ENCODE measurements at places on chromosomes 1 and 21.

- no peak for DNase-seq
Observed at GRCh38 chr21:32349333-32349944, 43.4 kb downstream of the URB1 start.

DNA sequence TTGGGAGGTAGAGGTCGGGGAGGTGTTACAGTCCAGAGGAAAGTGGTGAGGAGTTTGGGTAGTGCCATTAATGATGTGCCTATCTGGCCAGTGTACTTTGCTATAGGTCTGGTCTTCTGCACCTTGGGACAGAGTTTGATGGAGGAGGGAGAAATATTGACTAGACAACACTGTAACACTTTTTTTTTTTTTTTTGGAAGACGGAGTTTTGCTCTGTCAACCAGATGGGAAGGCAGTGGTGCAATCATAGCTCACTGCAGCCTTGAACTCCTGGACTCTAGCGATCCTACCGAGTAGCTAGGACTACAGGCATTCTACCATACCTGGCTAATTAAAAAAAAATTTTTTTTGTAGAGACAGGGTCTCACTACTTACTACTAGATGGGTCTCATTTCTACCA lies 1.9 kb downstream of the SCP2 start:
- DNase-seq: no peak

DNA sequence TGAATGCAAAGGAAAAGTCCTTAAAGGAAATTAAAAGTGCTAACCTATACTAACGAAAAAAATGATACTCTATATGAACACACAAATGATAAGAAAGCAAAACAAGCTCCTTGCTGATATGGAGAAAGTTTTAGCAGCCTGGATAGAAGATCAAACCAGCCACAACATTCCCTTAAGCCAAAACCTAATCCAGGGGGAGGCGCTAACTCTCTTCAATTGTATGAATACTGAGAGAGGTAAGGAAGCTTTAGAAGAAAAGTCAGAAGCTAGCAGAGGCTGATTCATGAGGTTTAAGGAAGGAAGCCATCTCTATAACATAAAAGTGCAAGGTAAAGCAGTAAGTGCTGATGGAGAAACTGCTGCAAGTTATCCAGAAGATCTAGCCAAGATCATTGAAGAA lies 3.4 kb downstream of the KRTAP23-1 start:
- no peak for DNase-seq

DNA sequence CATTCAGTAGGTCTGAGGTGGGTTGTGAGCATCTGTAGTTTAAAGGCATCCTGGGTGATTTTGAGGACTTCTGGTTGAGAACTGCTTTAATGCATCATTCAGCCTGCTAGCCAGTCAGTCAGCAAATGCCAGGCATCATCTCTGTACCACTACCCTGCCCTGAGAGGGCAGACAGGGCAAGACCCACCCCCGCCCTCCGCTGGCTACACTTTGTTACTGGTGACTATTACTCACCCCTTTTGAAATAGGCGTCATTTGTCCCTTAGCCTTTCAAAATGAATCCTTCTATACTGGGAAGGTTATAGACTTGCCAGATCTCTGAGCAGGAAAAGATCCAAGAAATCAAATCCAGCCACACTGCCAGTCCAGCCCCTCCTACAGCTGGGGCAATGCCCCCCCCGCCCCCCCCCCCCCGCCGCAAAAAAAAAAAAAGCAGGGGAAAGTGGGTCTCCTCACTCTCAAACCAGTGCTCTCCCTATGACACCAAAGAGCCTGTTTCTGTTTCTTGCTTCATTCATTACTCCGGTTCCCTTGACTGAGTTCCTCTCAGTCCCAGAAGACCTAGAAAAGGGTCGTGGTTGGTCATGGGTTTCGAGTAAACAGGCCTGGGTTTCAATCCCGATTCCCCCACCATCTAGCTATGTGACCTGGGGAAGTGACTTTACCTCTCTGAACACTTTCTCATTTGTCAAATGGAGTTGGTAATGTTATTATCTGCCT lies 4.4 kb downstream of the SELENON start:
- DNase-seq: no peak

DNA sequence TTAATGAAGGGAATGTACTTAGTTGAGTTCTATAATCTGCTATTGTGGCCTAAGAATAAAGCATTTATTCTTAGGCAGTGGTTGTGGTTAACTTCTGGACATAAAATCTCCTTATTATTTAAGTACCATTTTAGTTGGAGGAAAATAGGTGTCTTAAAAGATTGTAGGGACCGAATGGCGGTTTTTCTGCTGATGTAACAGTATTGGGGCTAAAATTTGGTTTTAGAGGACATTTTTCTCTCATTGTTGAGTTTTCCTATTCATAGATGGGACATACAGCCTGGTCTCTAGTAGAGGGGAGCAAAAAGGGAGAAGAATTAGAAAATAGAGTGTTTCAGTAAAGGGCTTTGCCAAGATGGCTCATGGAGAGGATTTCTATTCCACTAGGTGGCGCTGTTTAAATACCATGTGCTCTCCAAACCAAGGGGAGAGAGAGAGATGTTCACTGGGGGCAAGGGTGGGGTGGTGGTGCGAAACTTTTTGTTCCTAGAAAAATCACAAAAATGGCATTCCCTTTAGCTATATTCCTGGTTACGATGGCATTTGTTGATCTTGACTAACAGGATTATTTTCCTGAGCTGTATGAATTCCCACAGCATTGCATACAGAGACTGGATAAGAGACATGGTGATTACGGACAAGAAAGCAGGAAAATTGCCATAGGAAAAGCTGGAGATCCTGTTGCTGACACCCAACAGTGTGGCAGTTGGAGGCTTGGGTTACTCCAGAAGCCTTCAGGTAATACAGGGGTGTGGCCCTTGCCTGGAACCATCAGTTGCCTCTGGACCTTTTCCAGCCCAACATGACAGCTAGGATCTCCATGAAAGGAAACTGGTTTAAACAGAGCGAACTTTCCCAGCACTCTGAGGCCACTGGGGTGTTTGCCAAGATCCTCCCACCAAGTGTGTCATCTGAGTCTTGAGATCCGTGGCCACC lies 18.2 kb upstream of the FCGR2A start:
- peak; percentile 36 for DNase-seq

DNA sequence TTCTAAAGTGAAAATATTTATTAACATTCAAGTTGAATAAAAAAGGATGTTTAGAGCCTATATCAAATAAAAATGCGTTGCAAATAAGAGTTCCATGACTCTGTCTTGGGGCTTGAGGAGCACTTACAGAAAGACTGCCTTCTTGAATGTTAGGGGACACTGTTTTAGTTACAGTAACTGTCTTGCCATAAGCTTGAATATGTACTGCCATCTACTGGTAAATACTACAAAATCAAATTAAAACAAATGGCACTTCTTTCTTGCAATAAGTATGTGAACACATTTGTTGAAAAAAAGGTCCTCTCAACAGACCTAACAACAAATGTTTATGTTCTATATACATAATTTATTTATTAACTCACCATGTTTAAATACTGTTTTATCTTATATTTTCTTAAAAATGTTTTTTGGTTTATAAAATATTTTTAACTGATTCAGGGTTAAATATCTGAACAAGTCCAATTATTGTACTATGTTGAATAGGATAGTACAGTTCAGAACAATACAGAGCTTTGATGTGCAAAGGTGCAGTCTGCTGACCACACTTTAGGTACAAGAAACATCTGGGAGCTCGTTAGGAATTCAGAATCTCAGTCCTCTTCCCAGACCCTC lies 199.5 kb downstream of the LRRIQ3 start:
- no peak for DNase-seq

- no peak for DNase-seq
Observed at GRCh38 chr1:19313636-19313959, 1.5 kb downstream of the SLC66A1 start.

DNA sequence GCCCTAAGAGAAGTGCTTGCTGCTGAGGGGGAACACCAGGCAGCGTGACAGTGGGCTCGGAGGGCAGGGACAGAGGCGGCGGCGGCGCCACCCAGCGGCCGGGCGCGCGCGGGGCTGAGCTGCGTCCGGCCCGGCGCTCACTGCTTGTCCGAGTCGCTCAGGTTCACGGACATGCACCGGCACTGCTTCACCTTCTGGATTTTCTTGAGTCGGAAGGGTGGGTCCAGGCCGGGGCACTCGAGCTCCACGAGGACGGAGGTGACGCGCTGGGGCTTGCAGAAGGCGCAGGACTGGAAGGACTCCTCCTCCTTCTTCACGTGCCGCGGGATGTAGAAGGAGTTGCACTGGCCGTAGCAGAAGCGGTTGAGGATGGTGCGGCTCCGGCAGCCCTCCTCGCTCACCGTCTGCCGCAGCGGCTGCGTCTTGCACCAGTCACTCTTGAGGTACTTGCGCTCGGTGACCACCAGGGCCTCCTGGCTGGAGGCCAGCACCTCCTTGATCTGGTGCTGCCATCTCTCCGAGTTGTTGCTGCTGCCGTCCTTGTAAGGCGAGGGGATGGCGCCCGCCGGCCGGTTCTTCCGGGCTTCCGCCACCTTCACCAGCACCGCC lies 119.0 kb downstream of the GREM2 start:
- DNase-seq: no peak

DNA sequence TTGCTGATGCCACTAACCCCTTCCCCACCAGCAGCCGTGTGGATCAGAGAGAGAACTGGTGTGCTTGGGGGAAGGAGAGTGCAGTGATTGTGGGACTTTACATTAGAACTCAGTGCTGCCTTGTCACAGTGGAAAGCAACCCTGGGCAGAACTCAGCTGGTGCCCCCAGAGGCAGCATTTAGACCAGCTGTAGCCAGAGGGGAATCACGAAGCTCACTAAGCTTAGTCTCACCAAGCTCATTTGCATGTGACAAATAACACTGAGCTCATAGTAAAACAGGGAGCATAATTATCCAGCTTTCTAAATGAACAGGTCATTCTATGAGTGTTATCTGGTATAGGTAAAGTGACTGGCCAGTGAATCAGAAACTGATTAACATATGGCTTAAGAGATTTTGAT lies 9.8 kb upstream of the SMAP2 start:
- no peak for DNase-seq

DNA sequence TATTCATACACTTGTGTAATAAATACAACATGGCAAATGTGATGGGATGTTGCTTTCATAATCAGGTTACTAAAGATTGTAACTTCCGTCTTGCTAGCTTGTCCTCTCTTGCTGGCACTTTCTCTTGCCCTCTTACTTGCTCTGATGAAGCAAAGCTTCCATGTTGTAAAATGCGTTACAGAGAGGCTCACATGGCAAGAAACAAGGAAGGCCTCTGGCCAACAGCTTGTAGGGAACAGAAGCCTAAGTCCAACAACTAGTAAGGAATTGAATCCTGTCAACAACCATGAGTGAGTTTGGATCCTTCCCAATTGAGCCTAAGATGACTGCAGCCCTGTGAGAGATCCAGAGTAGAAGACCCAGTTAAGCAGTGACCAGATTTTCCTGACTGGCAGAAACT lies 15.4 kb downstream of the TMED5 start:
- no peak for DNase-seq

DNA sequence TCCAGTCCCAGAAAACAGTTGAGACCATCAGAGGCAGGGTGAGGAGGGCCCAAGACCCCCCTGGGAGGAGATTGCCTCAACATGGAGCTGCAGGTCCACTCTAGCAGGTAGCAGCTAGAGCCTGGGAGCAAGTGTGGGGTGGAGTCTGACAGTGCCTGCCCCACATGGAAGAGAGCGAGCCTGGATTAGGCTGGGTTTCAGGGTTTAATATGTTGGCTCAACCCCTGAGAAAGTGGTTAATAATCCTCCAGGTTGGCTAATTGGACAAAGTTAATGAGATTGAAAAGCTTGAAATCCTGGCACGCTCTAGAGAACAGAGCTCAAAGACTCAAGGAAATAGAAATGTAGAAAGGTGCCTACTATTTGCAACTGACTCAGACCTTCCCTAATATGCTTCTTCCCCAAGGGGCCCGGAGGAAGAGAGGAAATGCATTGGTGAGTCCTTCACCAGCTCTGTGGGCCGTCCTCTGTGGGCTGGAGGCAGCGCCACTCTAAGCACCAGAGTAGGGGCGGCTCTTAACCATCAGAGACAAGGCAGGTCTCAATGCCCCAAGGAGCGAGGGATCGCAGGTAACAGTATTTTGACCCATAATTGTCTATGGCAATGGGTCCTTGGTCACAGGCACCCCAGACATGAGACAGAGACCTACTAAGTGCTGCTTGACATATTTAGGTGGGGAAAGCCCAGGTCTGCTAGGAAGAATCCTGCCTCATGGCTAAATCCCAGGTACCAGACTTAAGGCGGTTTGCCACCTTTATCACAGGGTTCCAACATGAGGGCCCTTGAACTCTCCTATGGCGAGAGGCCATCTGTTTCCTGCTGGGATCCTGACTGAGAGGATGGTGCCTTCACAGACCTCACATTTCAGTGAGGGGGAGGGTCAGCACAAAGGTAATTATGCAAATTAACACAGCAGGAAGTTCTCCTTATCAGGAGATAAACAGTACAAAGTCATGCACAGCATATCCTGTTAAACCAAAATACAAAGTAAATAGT lies 33.8 kb downstream of the RSPH1 start:
- DNase-seq: no peak

GRCh38 chr21:38925923-38926322 lies 120.2 kb downstream of the ETS2 start:
- DNase-seq: no peak

DNA sequence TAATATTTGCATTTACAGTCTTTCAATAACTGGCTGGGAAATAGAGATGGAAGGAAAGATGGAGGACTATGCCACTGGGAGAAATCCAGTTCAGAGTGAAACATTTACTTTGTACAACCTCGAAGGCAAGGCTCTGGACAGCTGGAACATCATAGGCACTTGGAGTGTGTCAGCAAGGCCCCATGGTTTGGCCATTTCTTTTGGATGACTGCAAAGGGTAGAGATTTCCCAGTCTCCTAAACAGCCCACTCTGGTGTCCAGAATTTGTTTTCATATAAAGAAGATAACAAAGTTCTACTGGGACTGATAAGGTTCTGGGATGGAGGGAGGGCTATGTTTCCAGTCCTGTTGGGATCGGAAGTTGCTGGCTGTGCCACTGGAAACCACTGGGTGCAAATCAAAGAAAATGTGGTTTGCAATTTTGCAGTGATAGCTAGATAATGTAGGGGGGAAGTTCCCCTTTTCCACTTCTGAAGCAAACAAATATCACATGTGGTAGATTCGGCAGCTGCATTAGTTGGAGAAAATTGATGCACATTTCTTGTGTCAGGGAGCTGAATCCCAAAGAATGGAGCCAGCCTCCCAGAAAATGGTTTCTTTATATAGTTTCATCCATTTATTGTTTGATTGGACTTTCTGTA lies 16.2 kb downstream of the KCND3 start:
- DNase-seq: no peak

DNA sequence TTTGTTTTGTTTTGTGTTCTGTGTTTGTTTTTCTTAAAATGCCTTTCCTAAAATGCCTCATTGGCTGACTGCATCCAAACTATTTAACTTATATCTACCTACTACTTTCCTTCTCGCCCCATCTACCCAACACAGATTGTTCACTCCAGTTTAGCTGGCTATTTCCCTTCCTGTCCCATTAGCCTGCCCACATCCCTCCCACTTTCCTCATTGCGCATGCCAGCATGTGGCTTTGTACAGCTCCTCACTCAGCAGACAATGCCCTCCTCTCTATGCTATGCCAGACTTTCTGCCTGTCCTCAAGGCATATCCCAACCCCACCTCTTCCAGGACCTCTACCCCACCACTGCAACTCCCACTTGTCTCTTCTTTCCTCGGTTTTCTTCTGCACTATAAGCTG lies 94.7 kb upstream of the C1orf21 start:
- DNase-seq: no peak

- no peak for DNase-seq
Observed at GRCh38 chr1:48099072-48099773, 102.0 kb upstream of the TRABD2B start.

- no peak for DNase-seq
Observed at GRCh38 chr1:172545396-172546004, 12.6 kb downstream of the SUCO start.

All from omental fat pad (tissue), 4 donors.